ENCODE measurements at places on chromosomes 11 and 22. TPM values are rescaled to one million over a fixed set of nuclear protein-coding genes. Genes with fewer than 3 reads are reported as not detected.

ANO9 gene
- total RNA-seq: 17.9 TPM

CEP126 gene
- 8.1 TPM for total RNA-seq

STK33 gene
- 13.1 TPM for total RNA-seq

ROBO4 gene
- total RNA-seq: 16.8 TPM

IL18 gene
- 20.0 TPM for total RNA-seq

PGA5 gene
- not detected for total RNA-seq

LMO2 gene
- 14.0 TPM for total RNA-seq

DNA sequence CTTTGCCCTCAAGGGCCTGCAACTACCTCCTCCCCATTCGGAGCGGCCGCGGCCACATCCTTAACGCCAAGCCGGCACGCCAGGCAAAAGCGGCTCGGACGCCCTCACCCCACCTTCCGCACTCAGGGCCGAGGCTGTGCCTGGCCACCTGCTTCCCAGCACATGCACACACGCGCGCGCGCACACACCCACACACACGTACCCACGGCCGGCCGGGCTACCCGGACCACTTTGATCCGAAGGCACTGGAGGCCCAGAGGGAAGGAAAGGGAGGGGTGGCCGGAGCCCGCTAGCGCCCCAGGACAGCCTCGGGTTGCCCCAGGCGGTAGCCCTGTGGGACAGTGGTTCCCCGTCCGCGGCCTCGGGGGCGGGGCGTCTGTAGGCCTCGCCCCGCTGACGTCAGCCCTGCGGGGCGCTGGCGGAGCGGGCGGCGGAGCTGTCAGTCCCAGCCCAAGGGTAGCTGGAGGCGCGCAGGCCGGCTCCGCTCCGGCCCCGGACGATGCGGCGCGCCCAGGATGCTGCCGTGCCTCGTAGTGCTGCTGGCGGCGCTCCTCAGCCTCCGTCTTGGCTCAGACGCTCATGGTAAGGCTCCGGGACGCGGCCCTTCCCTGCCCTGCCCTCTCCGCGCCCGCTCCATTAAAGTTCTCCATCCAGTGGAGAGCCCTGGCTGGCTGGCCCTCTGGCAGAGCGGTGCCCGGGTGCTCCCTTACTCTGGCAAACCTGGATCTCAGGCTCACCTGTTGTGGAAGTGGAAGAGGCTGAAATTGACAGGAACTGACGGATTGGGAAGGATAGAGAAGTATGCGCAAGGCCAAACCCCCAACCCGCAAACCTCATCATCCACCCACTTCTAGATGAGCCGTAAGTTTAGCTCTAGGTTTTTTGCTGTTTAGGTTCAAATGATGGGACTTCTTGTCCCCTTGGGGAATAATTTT lies at the start of gene IL10RA:
Gene IL10RA, plus strand, starts transcription at position 442 of the 935 bp plus-strand sequence. Its CDS starts 74 bp downstream, at position 516.
- peak; percentile 79 for DNase-seq

DNA sequence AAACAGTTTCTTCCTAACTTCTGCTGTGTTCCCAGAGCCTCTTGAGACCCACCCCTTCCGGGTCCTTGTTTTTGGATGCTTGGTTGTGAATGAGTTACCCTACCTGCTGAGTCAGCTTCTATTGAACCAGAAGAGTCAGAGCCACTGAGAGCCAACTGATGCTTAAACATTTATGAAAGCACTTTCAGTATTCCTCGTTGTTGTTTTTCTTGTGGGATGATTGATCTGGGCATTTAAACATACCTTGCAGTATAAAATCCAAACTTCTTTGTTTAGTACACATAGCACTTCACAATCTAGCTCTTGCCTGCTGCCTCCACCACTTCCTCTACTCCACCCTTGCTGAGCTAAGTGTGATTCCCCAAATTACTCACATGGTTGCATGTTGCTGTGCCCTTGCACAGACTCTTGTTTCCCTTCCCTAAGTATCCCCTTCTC lies 5.5 kb downstream of the PRSS23 start:
- DNase-seq: no peak

DNA sequence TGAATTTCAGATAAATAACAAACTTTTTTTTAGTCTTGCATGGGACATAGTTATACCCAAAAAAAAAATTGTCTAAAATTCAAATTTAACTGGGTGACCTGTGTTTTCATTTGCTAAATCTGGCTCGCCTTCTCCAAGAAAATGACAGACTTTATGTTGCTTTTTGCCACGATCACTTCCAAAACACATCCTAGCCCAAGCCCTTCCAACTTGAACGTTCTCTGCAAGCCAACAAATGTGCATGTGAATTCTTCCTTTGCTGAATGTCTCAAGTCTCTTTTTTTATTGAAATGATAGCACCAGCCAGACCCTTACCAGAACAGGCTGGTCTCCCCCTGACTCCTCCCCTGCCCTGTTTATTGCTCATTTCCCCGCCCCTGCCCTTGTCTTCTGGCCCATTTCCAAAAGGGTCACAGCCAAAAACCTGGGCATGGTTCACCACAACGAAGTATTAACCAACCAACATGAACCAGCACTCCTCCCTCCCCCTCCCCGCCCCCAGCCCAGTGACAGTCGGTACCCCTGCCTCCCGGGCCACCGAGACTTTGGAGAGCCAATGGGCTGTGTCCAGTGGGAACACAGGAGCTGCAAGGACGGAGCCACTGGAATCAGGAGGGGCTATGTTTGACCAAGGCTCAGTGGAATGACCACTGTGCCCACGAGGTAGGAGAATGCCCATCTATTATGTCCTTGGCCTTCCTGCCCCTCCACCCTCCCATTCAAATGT lies 63.2 kb downstream of the BTG4 start:
- no peak for DNase-seq

DNA sequence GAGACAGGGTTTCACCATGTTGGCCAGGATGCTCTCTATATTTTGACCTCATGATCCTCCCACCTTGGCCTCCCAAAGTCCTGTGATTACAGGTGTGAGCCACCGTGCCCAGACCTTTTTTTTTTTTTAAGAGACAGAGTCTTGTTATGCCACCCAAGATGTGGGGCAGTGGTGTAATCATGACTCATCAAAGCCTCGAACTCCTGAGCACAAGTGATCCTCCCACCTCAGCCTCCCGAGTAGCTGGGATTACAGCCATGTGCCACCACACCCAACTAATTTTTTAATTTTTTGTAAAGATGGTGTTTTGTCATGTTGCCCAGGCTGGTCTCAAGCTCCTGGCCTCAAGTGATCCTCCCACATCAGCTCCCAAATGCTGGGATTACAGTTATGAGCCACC lies 37.9 kb downstream of the IZUMO1R start:
- DNase-seq: no peak

DNA sequence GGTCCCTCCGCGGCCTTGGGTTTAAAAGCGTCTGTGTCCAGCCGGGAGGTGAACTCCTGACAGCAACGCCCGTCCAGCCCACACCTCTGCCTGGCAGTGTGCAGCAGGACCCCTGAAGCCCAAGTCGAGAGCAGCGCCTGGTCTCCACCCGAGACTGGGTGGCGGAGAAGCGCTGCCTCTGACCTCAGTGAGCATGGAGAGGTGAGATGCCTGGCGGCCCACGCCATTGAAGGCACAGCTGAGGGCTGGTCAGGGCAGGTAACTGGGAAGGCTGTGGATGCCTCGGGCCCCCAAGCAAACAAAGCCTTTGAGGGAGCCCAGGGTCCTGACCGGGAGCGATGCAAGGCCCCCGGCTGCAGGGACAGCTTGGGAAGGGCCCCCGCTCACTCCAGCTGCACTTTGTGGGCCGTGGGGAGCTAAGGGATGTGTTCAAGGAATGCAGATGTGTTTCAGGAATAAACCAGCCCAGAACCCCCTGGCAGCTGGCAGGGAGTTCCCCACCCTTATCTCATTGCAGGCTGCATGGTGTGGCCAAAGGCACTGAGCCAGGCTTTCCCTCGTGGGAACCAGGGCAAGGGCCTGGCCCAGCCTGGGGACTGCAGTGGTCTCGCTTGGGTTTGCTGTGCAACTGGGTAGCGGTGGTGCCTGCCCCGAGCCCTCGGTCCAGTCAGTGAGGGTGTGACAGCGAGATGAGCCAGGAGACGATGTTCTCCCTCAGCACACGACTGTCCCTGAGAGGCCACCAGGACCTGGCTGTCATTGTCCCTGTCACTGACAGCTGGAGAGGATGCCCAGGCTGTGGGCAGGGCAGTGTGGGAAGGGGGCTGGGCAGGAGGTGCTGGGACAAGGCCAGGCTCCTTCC lies 92.5 kb downstream of the WNT7B start:
- no peak for DNase-seq

- DNase-seq: no peak
These were observed 4.4 kb downstream of the IL18BP start for GRCh38 chr11:72002841-72003775.

GRCh38 chr22:19466126-19466716 lies 12.8 kb downstream of the UFD1 start:
- no peak for DNase-seq

- DNase-seq: no peak
These were observed 19.2 kb upstream of the KDM2A start for GRCh38 chr11:67099831-67100324.

DNA sequence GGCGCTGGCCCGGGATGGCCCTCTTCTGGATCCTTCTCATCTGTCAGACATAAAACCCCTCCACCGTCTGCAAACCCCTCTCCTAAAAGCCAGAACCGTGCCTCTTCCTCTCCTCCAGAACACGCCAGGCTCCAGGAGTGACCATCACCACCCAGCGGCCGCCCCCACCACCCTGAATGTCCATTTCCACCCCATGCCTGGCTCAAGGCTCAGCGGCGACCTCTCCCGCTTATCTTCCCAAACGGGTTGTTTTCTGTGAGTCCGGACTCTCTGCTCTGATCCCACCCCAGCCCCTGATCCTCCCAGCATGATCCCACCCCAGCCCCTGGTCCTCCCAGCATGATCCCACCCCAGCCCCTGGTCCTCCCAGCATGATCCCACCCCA lies 37.6 kb downstream of the CELSR1 start:
- DNase-seq: no peak

GRCh38 chr11:94557992-94558391 lies 9.2 kb upstream of the PIWIL4 start:
- no peak for DNase-seq

DNA sequence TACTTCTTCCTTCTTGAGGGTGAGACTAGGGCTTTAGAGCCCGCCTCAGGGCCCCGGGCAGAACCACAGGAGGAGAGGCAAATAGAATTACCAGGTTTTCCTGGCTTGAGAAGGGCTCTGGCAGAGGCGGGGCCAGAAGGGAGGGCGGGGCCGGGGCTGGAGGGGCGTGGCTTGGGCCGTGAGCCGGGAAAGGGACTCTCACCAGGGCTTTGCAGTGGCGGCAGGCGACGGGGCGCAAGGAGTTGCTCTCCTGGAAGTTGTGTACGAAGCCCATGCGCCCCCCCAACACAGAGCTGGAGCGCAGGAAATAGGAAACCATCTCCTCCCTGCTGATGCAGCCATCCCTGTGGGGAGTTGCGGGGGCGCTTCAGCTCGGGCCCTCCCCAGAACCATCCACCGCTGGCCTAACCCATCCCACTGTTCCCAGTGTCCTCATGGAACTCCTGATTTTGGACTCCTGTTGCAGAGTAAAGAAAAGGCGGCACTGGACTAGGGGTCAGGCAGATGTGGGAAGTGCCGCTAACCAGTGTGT lies 6.9 kb upstream of the NRXN2 start:
- no peak for DNase-seq

DNA sequence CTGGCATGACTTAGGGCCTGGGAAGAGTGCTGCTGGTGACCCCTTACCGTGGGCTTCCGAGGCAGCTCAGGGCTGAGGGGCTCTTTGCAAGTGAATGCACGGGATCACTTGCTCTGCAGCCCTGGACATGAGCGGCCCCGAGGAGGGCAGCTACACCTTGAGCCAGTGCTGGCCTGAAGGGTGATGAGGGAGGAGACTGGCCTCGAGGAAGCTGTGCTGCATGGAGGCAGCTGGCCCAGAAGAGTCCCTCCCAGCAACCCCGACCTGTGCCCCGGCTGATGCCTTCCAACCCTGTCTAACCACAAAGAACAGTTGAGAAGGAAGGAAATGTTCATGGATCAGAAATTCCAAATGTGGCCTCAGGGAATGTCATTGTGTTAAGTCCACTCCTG lies 45.2 kb downstream of the TBX1 start:
- DNase-seq: no peak

DNA sequence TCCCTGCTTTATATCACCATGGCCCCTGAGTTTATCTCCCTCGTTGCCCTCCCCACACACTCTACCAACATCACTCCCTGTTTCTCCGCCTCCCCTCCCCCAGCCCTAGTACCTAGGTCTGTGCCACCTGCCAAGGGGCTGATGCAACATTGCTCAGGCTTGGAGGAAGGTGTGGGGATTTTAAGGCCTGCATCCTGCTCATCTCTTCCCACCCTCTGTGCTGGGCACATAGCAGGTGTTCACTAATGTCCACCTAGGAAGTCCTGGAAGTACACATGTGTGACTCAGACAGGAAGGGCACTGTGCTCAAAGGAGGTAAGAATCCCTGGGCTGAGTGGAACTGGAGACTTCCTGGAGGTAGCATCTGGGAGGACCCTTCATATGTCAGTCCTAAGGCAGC lies 37.0 kb downstream of the PDE2A start:
- no peak for DNase-seq

All from ureter (tissue), 1 donor.